Stimulated activated CD4-positive, alpha-beta T cell treated with anti-CD3 and anti-CD28 coated beads, TNF-alpha, amount 100 ng/mL, for 4 hours (primary cell): ENCODE measurements at places on chromosomes 3 and 15.

GRCh38 chr3:127822682-127823425, 539 bp upstream of the MGLL start:
- no peak for DNase-seq

- DNase-seq: no peak
Measured at GRCh38 chr3:68996356-68996995, 17.0 kb downstream of the EOGT start.

DNA sequence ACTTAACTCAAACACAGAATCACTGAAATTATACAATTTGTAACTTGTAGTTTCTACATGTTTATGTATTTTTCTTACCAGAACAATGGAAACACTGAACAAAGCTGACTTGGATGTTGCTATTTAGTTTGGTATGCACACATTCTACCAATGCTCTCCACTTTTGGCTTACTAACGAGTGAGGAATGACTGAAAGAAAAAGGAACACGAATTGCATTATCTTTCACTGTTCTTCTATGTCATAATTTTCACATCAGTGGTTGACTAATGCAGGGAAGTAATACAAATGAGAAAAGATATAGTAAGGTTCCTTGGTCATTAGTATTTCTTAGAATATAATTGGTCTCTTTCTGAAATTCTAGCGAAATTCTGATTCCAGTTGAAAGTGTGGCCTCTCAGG, 9.8 kb upstream of the CNTN3 start:
- no peak for DNase-seq

DNA sequence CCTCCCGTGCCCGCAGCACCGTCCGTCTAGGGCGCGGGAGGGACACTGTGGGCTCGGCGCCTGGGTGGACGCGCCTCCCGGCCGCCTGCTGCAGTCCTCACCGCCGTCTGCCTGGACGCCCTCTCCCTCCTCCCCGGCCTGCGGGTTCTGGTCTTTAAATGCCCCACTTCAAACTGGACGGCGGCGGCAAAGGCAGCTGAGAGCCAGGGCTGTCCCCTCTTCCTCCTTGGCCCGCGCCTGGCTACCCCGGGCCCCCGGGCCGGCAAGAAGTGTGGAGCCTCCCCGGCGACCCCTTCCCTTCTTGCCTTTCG, 426 bp downstream of the CBLB start:
- DNase-seq: no peak

GRCh38 chr3:196121066-196121465, 39.2 kb upstream of the TFRC start:
- no peak for DNase-seq

GRCh38 chr3:157248590-157249422, 88.9 kb upstream of the CCNL1 start:
- no peak for DNase-seq

DNA sequence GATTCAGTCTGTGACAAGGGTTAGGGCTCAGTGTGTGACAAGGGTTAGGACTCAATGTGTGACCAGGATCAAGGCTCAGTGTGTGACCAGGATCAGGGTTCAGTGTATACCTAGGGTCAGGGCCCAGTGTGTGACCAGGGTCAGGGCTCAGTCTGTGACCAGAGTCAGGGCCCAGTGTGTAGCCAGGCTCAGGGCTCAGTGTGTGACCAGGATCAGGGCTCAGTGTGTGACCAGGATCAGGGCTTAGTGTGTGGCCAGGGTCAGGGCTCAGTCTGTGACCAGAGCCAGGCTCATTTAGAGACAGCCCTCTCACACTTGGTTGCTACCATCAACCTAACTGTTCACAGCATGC, 24.2 kb downstream of the LOXL1 start:
- no peak for DNase-seq

DNA sequence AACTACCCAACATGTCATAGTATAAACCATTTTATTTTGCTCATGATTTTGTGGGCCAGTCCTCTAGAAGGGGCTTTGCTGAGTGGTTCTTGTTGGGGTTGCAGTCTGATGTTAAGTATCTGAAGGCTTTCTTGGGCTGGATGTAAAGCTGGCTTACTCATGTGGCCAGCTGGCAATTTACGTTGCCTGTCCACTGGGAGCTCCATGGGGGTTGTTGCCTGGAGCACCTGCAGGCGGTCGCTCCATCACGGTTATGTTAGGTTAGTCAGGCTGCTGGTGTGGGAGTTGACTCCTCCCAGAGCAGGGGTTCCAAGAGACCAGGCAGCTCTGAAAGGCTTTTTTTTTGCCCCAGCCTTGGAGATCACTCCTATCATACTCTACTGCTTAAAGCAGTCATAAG, 98.1 kb downstream of the NR1D2 start:
- DNase-seq: no peak

- no peak for DNase-seq
Measured at GRCh38 chr3:188000361-188000861, 153.5 kb upstream of the LPP start.

DNA sequence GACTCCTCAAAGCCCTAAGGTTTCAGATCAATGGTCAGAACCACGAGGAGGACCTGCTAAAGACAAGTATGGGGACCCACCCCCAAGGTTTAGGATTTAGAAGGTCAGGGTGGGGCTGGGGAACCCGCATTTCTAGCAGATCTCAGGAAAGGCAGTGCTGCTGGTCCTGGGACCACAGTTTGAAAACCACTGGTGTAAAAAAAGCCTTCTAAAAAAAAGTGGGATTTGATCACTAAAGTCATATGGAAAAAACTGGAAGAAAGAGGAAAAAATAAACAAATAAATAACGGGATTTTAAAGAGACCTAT, 832 bp downstream of the SLC41A3 start:
- DNase-seq: no peak

GRCh38 chr15:52677593-52678467, 1.4 kb downstream of the ATOSA start:
- peak; percentile 18 for DNase-seq

DNA sequence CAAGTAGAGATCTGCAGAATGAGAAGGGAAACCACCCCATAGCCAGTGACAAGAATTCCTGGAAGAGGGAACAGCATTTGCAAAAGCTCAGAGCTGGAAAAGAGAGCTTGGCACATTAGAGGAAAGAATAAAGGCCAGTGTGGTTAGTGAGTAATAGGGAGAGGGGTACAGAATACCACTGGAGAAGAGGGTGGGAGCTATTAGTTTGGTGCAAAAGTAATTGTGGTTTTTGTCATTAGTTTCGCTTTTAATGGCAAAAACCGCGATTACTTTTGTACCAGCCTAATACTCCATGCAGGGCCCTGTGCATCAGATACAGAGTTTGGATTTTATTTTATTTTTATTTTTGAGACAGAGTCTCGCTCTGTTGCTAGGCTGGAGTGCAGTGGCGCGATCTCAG, 9.8 kb downstream of the SLC24A1 start:
- no peak for DNase-seq

DNA sequence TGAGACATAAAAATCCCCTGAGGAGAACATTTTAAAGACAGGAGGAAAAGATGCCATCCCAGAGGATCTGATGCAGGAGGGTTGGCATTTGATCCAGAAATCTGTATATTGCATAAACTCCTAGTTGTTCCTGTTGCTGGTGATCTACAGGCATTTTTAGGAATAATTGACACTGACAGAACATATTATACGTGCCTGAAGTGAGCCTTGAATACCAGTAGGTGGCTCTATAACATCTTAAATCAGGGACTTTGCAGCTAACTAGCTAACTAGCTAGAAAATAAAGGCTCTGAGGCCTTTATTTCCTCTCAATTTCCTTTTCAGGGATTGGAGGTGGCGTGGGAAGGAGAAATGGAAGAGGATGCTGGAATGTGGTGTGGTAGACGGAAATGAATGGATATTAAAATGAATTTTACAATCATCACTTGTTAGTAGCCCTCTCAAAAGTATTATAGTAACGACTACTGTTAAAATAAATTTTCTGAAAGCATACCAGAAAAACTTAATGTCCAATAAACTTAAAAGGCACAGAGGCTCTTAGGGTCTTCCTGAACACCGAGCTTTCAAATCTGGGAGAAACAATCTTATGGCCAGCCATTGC, 73.8 kb upstream of the ZBED2 start:
- no peak for DNase-seq

DNA sequence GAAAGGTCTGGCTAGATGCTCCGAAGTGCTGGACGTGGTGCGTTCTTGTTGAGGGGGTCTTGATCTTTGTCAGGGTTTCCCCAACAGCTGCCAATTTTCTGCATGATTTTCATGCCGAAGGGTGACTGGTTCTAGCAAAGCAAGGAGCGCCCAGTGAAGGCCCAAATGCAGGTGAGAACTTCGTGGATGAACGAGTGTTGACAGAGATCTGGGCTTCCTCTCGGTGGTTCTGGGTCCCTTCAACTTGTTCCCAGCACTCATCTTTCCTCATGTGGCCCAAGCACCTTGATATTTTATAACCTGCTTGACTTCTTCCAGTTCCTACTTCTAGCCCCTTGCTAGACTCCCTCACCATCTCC, 40.8 kb upstream of the TFRC start:
- no peak for DNase-seq
